Activated CD8-positive, alpha-beta T cell treated with anti-CD3 and anti-CD28 coated beads for 36 hours (primary cell): ENCODE measurements at places on chromosomes 2 and 18.

GRCh38 chr18:77249569-77250500 is at the start of gene GALR1:
TSS of gene GALR1 (plus strand) at chr18:77249848. CDS start at chr18:77250549, 701 bp downstream.
- peak; percentile 5 for DNase-seq

DNA sequence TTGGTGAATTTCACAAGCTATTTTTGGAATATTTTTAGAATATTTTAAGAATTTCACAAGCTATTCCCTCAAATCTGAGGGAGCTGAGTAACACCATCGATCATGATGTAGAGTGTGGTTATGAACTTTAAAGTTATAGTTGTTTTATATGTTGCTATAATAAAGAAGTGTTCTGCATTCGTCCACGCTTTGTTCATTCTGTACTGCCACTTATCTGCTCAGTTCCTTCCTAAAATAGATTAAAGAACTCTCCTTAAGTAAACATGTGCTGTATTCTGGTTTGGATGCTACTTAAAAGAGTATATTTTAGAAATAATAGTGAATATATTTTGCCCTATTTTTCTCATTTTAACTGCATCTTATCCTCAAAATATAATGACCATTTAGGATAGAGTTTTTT is 15.9 kb downstream of the TYMS start:
- DNase-seq, result no peak

GRCh38 chr2:30336978-30337841 is 105.9 kb downstream of the LBH start:
- DNase-seq, result peak; percentile 67

DNA sequence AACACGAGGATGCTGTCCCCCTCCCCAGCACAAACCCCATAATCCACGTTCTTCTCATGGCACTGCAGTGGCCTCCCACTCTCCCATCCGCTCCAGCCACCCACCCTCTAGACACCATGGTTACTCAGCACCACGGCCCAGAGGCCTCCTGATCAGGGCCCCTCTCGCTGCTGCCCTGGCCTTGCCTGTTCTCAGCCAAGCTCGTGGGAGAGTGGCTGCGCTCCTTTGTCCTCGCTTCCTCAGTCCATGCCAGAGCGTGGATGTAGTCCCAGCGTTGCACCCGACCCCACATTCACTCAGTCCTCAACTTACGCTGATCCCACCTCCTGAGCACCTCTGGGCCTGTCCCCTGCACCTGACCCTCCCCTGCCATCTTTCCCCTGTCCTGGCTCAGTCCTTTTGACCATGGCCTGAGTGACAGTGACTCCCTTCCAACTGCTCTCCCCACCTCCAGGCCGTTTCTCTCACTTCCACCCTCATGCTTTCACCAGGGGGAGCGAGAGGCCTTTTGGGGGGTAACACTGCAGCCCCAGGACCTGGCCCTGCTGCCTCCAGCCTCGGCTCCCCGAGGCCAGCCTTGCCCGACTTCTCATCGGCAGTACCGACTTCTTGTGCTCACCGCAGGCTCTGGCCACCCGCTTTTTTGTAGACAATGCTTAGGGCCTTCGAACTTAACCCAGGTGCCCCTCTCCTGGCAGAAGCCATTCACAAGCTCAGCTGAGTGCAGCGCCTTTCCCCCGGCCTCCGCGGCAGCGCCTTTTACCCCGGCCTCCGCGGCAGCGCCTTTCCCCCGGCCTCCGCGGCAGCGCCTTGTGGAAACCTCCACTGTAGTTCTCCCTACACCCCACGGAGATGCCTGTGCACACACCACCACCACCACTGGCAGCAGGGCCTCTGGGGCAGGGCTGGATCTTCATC is 131.4 kb downstream of the CLIP4 start:
- DNase-seq, result no peak

DNA sequence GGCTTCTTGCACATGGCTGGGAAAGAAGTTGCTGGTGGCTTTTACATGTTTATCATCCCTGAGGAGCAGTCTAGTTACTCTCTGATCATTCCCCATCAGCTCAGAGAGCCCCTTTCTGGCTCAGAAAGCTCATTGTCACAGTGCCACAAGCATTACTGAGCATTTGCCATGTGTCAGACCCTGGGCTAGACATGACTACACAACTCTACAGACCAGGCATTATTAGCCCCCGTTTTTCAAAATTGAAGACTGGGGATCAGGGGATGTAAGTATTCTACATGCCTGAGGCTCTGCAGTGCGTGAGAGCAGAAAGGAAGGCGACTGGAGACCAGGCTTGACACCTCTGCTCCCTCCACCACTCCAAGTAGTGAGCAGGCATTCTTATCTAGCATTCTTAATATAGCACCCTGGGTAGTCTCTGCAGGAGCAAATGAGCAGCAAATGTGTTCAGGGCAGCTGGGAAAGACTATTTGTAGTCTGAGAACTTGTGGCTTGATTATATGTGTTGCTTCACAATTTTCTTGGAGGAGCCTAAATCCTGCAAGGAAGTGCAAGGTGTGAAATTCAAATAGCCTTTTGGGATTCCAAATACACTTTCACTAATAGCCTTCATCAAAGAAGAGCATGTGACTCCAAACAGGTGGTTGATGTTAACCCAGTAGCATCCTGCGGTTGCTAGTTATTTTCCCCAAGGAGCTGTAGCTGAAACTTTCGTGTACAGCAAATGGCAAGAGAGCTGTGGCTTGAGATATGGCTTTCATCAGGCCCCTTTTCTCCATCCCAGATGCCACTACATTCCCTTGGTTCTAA is 143.2 kb downstream of the DDX1 start:
- DNase-seq, result no peak

DNA sequence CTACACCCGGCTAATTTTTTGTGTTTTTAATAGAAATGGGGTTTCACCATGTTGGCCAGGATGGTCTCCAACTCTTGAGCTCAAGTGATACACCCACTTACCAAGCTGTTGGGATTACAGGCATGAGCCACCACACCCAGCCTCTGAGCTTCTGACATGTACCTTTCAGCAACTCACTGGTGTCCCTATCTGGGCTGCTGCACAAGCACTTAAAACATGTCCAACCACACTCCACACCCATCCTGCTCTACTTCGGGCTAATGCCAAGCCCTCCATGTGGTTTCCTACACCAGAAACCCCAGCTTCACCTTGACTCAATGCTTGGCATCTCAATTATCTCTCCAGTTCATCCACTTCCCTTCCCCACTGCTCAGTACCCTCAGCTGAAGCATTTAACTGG is 22.4 kb upstream of the ARMC9 start:
- DNase-seq, result no peak

- DNase-seq, result no peak
Measured at GRCh38 chr2:23746141-23746863, 180.6 kb downstream of the ATAD2B start.

GRCh38 chr18:63319383-63320122 is at the start of gene BCL2:
TSS of gene BCL2 (minus strand) at chr18:63319769.
- peak; percentile 55 for DNase-seq

DNA sequence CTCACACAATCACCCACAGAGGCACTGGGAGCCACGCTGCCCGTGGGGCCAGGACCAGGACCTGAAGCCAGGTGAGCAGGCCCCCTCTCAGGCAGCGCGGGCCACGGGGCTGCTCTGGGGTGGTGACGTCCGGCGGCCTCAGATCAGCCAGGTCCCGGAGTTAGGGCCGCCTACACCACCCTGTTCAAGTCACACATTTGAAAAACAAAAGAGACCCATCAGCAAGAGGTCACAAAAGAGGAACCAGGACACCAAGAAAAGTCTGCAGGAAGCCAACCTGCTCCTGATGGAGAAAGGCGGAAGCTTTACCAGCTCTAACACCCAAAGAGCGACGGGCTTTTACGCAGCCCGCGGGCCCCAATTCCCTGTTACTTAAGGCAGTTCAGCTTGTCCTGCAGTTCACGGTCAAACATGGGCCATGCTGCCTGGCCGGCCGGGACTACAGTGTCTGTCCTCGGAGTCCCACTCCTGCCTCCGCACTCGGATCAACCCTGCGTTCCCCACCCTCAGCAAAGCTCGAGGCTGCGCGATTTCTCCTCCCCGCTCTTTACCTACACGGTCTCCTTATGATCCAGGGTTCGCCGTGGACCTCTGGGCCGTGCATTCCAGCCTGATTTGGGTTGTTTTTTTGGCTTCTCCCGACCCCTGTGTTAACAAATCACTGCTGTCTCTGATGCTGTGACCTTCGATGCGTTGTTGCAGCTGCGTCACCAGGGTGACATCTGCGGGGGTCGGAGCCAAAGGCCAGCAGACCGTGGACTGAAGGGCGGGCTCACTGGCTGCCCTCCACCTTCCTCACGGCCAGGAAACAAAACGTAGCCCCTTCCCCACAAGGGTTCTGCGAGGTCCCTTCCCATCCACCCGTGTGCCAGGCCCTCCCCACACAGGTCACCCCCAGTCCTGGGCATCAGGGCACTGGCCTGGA is 31.0 kb downstream of the SNORC start:
- DNase-seq, result no peak

DNA sequence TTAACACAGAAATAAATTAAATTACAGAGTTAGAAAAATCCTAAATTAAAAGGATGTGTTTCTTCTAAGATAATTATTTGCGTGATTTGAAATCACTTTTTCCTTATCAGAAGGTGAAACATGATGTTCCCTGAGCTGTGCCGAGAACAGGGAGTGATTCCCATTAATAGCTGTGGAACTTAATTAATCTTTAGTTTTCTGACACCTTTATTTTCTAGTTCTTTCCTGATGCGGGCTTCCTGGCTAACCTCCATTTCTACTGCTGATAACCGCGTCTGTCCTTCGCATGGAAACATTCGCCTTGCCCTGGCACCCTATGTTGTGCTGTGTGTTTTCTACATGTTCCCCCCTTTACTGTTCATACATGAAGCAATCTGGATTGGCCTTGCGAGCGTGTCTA is 172.9 kb downstream of the FAM210A start:
- no peak for DNase-seq

DNA sequence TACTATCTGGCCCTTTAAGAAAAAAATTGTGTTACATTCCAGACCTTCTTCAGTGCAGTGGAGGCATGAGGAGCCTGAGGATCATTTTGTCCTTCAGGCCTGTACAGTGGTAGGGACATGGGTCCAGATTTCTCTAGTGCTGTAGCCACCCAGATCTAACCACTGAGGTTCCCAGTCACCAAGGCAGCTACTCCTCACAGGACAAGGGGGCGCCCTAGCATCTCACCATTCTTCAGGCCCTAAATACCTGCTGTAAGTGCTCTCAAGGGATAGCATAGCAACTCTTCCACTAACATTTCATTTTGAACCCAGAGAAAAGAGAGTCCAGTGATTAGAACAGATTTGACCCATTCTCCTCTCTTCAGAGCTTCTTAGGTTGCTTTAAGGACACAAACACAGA is 1533.0 kb downstream of the LRP1B start:
- DNase-seq, result no peak

GRCh38 chr2:61948661-61949457 is 43.4 kb downstream of the COMMD1 start:
- DNase-seq, result no peak

GRCh38 chr2:239532859-239533258 is 132.0 kb upstream of the HDAC4 start:
- DNase-seq, result no peak

- no peak for DNase-seq
Measured at GRCh38 chr18:31931163-31931885, 11.6 kb downstream of the TRAPPC8 start.

DNA sequence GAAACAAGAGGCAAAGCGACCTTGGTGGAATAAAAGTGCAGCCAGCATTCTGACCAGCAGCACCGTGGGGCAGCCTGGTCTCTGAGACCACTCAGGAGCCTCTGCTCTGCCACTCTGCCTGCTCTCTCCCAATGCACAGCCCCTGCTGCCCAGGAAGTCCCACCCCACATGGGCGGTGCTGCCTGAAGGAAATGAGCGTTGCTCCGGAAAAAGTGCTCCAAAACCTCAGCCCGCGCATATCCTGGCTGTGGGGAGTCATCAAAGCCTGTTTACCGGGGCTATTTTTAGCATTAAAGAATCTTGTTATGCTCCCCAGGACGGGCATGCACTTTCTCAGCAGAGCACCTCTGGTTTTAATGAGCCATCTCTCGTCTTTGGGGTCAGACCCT is 54.5 kb downstream of the EPAS1 start:
- DNase-seq, result peak; percentile 86

- no peak for DNase-seq
Measured at GRCh38 chr2:119513832-119514231, 10.5 kb downstream of the SCTR start.

DNA sequence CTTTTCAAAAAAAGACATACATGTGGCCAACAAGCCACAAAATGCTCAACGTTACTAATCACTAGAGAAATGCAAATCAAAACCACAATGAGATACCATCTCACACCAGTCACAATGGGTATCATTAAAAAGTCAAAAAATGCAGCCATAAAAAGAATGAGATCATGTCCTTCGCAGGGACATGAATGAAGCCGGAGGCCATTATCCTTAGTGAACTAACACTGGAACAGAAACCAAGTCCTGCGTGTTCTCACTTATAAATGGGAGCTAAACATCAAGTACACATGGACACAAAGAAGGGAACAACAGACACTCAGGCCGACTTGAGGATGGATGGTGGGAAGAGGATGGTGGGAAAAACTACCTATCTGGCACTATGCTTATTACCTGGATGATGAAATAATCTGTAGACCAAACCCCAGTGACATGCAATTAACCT is 17.8 kb upstream of the ATL2 start:
- no peak for DNase-seq

DNA sequence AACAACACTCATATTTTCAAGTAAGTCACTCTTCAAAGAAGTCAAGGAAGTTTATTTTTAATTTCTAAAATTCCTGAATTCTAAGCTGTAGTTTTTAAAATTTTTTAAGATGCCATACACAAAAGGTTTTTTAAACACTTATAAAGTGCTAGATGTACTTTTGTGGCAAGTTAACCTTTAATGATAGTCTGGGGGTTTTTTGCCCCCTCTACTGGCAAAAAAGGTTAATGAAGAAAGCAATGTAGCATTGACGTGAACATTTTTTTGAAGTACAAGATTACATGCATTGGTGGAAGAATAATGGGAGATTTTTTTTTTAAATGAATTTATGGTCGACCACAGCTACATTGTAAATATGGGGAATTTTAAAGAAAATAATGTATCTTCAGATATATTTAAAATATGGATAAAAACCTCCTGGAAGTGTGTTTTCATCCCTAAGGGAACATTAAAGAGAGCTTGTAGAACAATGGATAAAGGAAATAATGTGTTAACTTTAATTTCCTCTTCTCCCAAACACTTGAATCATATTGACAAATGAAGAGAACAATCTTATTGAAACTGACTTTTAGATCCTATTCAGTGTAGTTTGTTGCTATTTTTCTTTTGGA is 12.6 kb downstream of the ITPRID2 start:
- peak; percentile 6 for DNase-seq

DNA sequence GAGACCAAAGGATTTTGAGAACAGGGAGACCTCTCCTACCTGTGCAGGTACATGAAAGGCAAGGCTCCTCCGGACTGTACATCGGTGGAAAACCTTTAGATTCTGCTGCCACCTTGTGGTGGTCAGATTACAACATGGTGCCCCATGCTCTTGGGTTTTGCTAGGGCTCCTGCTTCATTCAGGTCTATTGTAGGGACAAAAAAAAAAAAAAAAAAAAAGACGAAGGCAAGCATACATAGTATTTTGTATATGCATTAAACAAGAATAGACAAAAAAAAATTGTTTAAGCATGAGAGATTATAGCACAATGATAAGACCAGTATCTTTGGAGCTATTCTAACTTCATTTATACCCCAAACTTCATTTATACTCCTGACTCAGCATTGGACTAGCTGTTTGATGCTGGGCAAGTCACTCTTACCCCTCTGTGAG is 27.4 kb upstream of the SPR start:
- DNase-seq, result peak; percentile 76
